ENCODE measurements at places on chromosomes 12 and 14. TPM values are rescaled to one million over a fixed set of nuclear protein-coding genes. Genes with fewer than 3 reads are reported as not detected.

Gene SLC6A13
- polyA plus RNA-seq: not detected

- no peak for DNase-seq
Measured at GRCh38 chr14:100214770-100215083, 24.2 kb upstream of the YY1 start.

- DNase-seq: no peak
Measured at GRCh38 chr12:71708658-71709057, 22.8 kb downstream of the TMEM19 start.

DNA sequence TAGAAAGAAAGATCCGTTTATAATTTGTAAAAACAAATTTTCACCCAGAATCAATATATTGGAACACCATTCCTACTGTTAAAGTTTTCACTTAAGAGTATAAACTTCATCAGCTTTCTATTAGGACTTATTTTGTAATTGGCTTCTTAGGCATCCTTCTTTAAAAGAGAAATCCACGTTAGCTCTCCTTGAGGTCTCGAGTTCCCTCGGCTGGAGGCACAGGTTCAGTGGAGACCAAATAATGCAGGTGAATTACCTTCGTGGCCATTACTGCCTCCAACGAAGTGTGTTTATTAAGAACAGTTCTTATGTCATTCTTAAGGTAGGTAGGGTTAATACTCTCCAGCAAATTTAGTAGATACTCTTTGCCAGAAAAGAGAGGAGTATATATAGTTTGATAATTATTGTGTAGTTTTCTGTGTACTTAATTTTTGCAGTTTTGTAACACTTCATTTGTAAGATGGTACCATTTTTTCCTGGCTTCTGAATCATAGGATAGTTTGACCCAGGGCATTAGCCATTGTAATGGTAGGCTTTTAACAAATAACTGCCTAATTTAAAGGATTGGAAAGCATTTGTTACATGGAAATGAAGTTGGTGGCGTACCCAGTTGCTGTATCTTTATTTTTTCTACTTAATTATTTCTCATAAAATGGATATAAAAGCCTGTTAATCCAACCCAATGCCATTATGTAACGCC is 2.2 kb downstream of the CALM1 start:
- no peak for DNase-seq

GRCh38 chr12:22687361-22688076 is 62.5 kb downstream of the ETNK1 start:
- DNase-seq: peak; percentile 42

Gene CCDC177
- polyA plus RNA-seq: not detected

GRCh38 chr14:95770777-95771176 is 56.9 kb upstream of the TCL1A start:
- no peak for DNase-seq

DNA sequence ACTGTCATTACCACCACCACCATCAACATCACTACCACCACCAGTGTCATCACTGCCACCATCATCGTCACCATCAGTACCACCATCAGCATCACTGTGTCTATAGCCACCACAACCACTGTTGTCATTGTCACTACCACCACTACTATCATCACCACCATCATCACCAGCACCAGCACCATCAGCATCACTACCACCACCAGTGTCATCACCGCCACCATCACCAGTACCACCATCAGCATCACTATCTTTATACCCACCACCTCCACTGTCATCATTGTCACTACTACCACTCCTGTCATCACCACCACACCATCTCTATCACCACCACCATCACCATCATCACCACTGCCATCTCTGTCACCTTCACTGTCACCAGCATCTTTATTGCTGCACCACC is 60.6 kb downstream of the BEGAIN start:
- no peak for DNase-seq

- peak; percentile 12 for DNase-seq
Measured at GRCh38 chr14:38950676-38951075, 152.4 kb downstream of the SEC23A start.

GRCh38 chr12:129719416-129719815 is 184.4 kb downstream of the TMEM132D start:
- no peak for DNase-seq

Gene EGLN3
- 0.32 TPM for polyA plus RNA-seq

- no peak for DNase-seq
Measured at GRCh38 chr12:96522690-96523089, 33.3 kb downstream of the CFAP54 start.

Gene PTCSC3
- polyA plus RNA-seq: not detected

DNA sequence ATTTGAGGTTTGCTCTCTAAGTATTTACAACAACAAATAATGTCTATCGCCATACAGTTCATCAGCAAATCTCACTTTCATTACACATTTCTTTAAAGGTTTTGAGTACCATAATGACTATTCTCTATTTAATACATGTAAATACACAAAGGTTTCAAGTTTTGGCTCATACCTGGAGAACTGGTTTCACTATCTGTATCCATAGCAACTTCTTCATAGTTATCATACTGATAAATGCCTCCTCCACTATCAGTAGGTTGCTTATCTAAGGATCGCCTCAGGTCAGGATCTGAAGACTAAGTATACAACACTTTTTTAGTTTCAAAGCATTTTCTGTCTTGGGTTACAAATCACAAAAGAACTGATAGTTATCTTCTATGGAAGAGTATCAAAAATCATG is 21.4 kb downstream of the ZFC3H1 start:
- no peak for DNase-seq

DNA sequence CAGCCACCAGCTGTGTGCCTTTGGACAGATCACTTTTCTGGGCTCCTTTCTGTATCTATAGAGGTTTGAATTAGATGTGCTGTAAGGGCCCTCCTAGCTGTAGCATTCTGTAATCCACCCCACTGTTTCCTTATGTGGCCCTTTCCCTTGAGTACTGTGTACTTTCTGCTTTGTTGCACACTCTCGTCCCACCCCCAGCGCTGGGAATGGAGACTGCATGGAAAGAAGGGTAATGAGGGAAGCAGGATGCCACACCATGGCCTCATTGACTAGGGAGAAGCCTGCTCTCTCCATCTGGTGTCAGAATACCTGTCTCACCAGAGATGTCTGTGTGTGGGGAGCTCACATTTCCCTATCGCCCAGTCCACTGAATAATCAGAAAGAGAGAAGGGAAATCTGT is 13.6 kb upstream of the GALNT16 start:
- no peak for DNase-seq

DNA sequence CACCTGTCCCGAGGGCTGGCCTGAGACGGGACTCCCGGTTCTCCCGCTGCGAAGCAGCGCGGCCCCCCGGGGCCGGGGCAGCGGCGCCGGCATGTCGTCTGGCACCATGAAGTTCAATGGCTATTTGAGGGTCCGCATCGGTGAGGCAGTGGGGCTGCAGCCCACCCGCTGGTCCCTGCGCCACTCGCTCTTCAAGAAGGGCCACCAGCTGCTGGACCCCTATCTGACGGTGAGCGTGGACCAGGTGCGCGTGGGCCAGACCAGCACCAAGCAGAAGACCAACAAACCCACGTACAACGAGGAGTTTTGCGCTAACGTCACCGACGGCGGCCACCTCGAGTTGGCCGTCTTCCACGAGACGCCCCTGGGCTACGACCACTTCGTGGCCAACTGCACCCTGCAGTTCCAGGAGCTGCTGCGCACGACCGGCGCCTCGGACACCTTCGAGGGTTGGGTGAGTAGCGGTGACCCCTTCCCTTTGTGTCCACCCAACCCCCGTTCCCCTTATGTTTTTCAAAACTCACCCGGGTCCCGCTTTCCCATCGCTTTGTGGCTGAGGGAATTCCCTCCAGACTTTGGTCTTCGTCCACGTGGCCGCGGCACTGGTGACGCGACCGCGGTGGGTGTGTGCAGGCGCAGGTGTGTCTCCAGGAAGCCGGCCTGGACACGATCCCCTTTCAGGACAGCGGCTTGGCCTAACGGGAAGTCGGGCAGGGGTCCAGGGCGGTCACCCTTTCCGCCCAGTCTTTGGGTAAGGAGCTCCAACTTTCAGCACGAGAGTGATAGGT is 826 bp downstream of the PRKCH start:
- no peak for DNase-seq

- no peak for DNase-seq
Measured at GRCh38 chr14:22781301-22781991, 15.0 kb downstream of the OXA1L start.

DNA sequence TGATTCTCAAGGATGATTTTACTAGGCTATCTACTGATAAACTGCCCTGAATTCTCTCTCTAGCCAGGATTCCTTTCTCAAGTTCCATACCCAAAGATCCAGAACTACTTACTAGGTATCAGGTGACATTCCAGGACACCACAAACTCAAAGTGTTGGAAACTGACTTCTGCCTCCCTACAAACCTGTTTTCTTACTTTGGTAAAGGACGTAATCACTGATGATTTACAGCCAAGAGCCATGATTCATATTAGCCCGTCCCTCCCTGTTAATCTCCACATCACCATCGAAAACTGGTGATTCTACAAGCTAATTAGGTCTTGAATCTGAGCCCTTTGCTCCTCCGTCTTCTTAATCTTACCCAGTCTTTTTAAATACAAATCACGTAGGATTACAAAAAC is 1.0 kb upstream of the ATG14 start:
- peak; percentile 93 for DNase-seq

DNA sequence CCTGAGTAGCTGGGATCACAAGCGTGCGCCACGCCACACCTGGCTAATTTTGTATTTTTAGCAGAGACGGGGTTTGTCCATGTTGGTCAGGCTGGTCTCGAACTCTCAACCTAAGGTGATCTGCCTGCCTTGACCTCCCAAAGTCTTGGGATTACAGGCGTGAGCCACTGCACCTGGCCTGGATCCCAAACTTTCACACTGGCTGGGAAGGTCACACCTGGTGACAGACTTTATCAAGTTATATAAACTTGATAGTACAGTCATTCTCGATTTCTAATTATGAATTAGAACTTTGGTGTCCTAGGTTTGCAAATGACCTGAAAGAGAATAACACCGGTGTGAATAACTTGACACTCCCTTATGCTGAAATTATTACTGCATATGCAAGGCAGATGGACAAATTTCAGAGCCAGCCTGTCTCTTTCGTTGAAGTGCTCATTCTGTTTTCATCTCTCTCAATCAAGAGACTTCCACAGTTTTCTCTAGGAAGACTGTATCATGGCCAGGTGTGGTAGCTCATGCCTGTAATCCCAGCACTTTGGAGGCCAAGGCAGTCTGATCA is 5.9 kb downstream of the PLBD1 start:
- DNase-seq: no peak

Gene PLCZ1
- polyA plus RNA-seq: not detected

GRCh38 chr12:77947746-77948145 is 117.1 kb downstream of the NAV3 start:
- DNase-seq: no peak

GRCh38 chr12:31647086-31647491 is 12.4 kb upstream of the ETFBKMT start:
- DNase-seq: peak; percentile 38

Gene PPFIA2
- not detected for polyA plus RNA-seq

Gene KLRG1
- 0.32 TPM for polyA plus RNA-seq

Gene THTPA
- 6.5 TPM for polyA plus RNA-seq

Gene KRT3
- not detected for polyA plus RNA-seq

DNA sequence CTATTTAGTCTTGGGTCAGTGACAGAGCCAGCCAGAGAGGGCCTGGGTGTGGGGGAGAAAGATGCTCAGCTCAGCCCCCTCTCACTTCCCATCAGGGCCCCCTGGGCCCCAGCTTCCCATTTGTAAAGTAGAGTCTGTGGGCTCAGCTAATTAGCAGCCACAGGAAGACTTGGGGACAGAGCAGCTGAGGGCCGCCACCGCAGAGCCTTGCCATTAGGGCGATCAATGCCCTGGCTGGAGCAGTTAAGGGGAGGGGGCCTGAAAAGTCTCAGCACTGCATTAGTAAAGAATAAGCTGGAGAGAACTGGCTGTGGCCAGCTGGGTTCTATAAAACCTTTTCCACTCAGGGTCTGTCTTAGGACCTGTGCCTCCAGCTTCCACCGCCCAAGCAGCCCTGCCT is 2.7 kb downstream of the PLEKHD1 start:
- no peak for DNase-seq

DNA sequence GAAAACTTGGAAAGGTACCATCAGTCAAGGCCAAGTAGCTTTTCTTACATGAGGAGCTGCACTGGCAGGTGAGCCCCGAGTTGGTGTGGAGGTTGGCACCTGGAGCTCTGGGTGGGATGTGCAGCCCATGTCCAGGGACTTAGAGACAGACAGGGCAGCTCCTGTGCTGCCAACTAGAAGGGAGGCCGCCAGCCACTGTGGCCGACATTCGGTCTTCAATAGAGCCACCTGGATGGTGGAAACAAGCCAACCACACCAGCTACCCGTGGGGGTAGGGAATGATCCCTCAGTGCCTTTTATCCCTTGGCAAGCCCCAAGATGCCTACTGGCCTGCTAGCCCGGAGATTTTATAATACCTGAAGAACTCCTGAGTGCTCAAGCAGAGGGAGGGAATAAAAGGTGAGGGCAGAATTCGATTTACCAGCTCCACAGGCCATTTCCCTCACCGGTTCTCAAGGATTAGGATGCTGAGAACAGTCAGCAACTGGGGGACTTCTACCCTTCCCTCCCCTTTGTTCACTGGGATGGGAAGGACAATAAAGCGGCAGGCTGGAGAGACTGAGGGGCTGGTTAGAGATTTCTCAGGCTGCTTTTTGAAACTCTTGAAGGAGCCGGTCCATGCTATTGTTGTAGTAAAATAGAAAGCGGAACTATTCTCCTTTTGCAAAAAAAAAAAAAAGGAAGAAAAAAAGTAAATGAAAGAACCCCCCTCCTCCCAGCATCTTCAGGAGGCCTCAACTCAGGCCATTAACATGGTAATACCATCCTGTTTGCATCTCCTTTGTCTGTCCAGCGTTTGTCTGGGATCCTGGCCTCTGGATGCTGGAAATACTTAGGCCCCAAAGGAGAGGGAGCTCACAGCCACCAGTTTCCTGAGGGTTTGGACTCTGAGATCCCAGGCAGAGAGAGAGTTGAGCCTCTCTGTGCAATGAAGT is 321.6 kb downstream of the ZFP36L1 start:
- DNase-seq: no peak

- DNase-seq: no peak
Measured at GRCh38 chr12:120847392-120847791, 56.8 kb downstream of the SPPL3 start.

DNA sequence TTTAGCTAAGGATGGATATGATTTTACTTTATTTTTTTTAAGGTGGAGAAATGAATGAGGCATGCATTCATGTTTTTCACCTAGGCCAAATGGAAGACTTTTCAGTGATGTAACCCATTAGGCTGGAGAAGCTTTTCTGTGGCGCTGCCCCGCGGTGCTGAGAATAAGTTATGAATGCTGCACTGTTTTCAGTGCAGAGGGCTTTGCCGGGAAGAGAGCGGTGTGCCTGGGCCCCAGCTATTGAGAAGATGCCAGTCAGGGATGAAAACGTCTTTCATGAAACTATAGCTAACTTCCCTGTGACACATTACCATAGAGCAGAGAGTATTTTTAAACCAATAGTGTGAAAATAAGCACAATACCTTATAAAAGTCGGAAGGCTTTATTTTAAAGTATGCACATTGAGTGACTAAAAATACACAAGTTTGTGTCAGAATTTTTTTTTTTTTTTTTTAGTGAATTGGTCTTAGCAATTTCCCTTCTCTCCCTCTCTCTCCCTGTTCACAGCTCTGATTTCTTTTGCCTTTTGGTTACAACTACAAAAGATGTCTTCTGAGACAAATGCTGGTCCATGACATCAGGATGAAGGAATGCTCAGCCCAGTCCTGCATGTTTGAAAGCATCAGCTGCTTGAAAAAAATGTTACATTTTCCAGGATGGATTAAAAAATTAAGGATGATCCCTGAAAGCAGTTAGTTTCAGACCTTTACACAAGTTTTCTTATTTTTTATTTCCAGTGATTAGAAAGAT is 48.3 kb downstream of the NPAS3 start:
- peak; percentile 17 for DNase-seq

Gene CPM
- 0.73 TPM for polyA plus RNA-seq

- no peak for DNase-seq
Measured at GRCh38 chr12:89208661-89209096, 143.6 kb downstream of the DUSP6 start.
